AG08396 (cell line): ENCODE measurements at places on chromosomes 3 and 15.

GRCh38 chr15:26232691-26233090 is 369.6 kb upstream of the ATP10A start:
- DNase-seq, result no peak

GRCh38 chr15:25329696-25330095 is 109.1 kb downstream of the UBE3A start:
- DNase-seq, result no peak

DNA sequence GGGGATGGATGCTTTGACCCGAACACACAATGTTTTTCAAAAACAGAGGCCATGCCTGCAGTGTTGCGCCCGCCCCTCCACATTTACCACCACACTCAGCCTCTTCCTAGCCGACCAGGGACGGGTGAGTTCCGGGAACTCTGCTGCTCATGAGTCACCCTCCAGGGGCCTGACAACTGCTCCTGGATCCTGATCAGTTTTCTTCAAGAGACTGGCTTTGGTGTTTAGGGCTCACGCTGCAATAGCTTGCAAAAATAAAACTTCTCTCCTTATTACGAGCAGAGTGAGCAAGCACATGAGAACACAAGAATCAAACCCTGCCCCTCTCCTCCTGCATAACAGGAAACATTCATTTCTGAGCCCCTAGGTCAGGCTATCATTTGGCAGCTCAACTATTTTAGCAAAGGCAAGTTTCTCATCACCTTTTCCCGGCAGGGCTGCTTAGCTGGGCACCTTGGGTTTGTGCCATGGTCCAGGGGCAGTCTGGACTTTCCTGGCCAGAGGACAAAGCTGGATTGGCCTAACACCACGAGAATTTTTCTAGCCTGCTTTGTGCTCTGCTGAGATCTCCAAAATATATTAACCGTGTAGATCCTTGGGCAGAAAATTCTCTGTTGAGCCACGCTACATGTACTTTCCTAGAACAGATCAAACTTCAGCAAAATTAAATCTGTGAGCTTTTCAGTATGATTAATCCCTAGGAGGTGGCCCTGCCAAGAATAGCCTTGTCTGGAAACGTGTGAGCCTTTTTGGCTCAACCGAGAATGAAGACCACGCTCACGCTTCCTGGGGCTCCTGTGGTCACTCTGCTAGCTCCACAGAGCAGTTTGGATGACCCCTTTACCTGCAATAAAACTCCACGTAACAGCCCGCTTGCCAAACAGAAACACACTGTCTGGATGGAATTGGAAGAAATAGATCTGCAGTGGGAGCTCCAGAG is 52.7 kb upstream of the SPATA12 start:
- peak; percentile 80 for DNase-seq

GRCh38 chr3:190605385-190605784 is 91.5 kb downstream of the IL1RAP start:
- no peak for DNase-seq

DNA sequence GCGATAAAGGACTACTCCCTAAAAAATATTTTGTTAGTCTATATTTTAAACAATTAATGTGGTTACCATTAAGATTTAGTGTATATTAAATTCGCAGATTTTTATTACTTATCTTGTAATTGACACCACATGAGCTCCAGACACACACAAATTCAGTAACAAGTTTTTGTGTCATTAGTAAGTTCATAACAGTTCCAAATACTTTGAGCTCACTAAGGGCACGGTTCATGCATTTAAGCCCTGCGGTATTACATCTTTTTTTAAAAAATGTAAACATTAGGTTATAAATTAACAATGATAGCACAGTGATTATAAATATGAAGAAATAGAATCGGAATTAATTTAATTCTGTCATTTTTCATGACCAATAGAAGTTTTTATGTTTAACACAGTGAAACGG is 317.3 kb downstream of the ZNF385D start:
- DNase-seq, result no peak

DNA sequence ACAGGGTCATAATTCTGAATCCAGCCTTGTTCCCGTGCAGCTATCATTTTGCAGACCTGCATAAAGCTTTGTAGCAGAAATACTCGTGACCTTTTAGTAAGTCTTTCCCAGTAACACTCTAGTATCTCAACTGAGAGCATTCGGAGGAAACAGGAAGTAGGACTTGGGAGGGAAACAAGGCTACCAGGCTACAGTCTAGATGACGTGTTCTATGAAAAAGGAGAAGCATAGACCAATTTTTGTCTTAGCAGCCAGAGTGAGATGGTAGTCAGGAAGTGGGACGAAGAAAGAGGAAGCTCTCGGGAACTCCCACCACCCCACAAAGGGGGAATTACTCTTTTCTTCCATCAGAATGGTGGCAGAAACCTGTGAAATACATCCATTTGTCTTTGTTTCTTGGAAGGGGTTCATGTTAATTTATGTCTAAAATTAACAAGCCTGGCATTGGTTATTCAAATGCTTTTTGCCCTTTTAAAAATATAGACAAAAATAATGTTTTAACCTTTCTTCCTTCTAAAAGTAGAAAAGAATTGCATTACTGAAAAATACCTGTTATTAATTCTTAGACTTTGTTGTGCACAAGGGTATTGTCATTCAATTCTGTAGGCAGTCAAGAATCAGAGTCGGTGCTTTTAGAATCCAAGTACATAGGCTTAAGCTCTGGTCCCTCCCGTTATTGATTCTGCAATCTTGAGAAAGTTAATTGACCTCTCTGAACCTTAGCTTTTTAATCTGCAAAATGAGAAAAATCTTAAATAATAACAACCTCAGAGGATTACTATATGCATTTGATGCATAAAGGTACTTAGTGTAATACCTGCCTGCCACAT is 1.6 kb upstream of the SUCNR1 start:
- DNase-seq, result no peak

DNA sequence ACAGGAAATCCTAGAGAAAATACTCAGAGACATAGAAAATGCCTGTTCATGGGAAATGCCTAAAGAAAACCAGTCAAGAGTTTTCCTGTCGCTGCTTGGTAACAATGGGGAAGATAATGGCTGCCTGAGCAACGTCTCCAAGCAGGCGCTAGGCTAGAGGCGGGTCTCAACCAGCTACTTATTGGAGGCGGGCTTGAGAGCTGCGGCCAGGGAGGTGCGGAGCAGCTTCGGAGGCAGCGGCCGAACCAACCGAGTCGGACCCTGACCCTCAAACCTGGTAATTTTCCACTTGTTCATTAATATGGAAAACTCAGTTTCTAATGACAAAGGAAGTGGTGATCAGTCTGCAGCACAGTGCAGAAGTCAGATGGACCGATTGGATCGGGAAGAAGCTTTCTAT is 173.1 kb downstream of the DTWD1 start:
- no peak for DNase-seq

DNA sequence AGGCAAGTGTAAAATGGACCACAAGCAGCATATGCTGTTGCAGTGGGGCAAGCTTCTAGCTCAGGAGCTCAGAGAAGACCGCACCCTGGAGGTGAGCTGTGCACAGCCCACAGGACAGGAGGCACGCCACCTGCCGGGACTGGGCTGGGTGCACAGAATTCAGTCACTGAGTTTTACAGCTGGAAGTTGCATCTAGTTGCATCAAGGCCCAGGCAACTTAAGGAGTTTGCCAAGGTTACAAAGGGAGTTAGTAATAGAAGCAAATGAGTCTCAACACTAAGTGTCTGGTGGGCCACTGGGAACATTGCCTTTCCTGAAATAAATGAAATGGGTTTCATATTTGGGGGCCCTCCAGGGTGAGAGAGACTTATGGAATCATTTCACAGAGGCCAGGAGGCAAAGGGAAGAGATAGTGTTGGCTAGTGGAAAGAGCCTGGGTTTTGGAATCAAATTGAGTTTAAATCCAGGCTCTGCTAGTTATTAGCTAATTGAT is 36.0 kb upstream of the TIMP4 start:
- no peak for DNase-seq

DNA sequence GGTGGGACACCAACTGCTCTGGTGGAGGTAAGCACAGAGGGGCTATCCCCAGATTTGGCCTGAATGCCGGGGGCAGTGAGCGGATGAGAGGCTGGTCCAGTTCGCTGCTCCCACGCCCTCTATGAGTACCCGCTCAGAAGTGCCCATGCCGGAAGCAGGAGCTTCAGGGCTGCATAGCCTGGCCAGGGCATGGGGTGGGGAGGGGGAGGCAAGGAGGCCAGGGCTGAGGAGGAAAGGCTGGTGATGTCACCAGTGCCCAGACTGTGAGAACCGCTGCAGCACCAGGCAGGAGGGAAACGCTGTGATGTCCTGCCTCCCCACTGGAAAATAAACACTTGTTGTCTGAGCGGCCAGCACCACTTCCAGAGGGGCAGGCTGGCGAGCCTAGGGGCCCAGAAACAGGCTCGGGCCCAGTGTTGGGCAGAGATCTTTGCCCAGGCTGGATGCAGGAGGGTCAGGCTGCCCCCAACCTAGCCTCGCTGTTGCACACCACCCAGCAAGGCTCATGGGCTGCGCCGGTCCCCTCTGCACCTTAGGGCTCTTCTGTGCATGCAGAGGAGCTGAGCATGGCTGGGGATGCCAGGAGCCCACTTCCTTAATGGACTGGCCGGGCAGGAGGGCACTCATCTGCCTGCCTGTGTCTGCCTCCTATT is 10.9 kb upstream of the DLL4 start:
- DNase-seq, result no peak

- peak; percentile 2 for DNase-seq
Observed at GRCh38 chr3:197406266-197406665, 107.9 kb upstream of the DLG1 start.

GRCh38 chr3:134753999-134754742 is 40.9 kb upstream of the EPHB1 start:
- DNase-seq, result no peak

DNA sequence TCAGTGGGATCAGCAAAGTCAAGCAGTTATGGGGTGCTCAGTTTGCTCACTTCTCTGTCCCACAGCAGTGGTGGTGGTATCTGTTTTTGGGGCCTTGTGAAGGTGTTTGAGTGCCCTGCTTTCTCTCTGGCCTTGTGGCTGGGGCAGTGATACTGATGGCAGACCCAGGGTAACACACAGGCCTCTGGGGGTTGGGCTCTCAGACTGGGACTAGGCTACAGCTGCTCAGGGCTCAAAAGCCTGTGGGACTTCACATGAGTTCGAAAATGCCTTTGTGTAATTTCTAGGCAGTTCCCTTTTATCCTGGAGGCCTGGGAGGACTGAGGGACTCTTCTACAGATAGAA is 75.3 kb downstream of the STXBP5L start:
- no peak for DNase-seq

DNA sequence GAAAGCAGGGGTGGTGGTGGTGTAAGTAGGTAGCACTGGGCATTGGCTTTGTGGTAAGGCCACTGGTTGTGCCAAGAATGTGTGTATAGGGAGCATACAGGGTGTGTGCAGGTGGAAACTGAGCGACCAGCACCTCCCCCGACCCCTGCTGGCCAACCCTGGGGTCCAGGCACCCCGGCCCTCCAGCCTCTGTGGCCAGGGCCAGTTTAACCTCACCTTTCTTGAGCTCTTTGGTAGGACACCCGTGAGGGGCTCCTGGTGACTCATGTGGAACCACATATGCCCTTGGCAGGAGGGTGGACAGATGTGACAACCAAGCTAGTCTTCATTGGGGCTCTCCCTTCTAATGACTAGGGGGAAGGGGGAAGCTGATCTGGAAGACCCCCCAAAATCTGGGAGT is 19.5 kb downstream of the SHF start:
- DNase-seq, result no peak

DNA sequence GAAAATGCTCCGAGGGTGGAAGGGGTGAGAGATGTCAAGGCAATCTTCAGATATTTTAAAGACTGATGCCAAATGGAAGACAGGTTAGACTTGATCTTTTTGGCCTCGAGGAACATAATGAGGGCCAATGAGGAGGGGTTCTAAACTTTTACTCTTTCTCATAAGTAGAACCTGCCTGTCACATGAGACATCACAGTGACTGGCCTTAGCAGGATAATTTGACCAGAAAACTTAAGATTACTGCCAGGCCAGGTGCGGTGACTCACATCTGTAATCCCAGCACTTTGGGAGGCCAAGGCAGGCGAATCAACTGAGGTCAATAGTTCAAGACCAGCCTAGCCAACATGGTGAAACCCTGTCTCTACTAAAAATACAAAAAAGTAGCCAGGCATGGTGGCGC is 12.2 kb downstream of the TM4SF4 start:
- no peak for DNase-seq

- DNase-seq, result peak; percentile 43
Observed at GRCh38 chr3:30779686-30780287, 114.7 kb downstream of the GADL1 start.

DNA sequence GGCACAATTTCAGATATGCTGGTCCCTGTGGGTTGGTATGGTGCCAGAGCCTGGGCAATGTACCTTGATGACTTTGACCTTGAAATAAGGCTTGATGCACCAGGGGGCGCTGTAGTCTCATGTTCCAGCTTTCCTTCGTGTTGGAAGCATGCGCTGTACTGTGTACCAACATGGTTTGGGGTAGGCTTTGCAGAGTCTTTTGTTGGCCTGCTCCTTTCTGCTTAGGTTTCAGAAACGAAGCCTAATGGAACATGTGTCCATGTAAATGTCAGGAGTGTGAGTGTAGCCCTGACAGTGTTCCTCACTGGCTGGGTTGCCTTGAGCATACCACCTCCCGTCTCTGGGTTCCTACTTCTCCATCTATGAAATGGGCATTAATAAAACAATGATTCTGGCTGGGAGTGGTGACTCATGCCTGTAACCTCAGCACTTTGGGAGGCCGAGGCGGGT is 3.6 kb upstream of the CCR4 start:
- DNase-seq, result peak; percentile 56

GRCh38 chr3:10495003-10495402 is 10.4 kb downstream of the ATP2B2 start:
- DNase-seq, result peak; percentile 30

- no peak for DNase-seq
Observed at GRCh38 chr3:150472421-150472820, 64.3 kb downstream of the TSC22D2 start.

DNA sequence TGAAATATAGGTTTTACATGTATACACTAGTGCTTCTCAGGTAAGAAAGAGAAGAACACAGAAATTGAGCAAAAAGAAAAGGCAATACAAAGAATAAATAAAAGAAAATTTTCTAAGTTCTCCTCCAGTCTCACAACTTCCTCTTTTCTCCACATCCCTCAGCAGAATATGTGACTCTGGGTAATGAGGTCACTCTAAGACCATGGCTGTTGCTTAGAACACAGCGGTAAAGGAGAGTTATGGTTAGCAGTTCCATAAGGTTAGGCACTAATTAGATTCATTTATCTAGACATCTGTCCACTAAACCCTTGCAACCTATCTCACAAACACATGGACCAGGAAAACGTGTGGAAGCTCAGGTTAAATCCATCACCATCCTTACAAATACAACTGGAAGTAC is 47.9 kb downstream of the IGSF11 start:
- DNase-seq, result no peak

GRCh38 chr3:30342318-30343060 is 263.9 kb upstream of the TGFBR2 start:
- peak; percentile 60 for DNase-seq

GRCh38 chr15:73282567-73283365 is 86.0 kb downstream of the HCN4 start:
- DNase-seq, result no peak

GRCh38 chr3:47890828-47891612 is 88.1 kb downstream of the DHX30 start:
- DNase-seq, result no peak

- no peak for DNase-seq
Observed at GRCh38 chr3:165827883-165828282, 9.3 kb downstream of the BCHE start.
